Stimulated activated CD8-positive, alpha-beta memory T cell treated with anti-CD3 and anti-CD28 coated beads, Interleukin-4, amount 100 ng/mL, for 1 hour (primary cell): ENCODE measurements at places on chromosomes 2 and 18.

DNA sequence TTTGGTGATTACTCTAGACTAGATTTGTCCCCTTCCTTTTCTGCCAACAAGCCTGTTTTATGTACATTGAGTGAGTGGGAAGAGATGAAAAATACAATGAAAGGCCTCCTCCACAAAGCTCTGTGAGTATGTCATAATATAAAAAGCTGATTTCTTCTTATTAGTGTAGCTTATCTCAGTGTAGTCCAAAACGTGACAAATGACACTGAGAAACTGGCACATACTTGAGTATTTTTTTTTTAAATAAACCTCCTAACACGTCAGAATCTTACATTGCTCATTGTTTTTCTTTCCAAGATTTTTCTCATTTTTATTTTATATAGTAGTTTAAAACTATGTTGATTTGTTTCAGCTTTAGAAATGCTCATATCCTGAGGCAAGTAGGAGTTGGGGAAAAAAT, 17.9 kb upstream of the FIGN start:
- no peak for DNase-seq

DNA sequence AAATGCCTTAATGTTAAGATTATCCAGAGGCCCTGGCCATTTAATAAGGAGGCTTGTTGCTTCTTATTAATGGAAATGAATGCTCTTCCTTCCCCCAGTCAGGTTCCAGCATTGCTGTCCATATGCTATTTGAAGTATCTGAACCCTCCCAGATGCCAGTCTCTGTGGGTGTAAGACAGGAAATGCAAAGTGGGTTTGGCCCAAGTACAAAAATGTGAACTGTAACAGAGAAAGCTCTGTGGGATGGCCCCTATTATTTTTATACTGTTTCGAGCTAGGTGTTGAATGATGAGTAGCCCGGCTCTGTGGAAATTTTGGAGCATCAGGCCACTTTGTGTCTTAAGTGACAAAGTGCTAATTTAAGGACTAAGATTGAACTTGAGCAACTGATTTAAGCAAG, 141.0 kb downstream of the UXS1 start:
- DNase-seq, result no peak

DNA sequence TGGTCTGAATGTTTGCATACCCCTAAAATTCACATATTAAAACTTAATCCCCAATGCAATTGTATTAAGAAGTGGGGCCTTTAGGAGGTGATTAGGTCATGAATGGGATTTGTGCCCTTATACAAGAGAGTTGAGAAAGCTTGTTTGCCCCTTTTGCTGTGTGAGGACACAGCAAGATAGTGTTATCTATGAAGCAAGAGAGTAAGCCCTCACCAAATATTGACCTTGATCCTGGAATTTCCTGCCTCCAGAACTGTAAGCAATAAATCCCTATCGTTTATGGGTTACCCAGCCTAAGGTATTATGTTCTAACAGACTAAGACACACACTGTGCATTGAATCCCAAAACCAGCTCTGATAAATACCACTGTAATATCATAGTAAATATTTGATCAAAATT, 32.2 kb downstream of the NR4A2 start:
- no peak for DNase-seq

DNA sequence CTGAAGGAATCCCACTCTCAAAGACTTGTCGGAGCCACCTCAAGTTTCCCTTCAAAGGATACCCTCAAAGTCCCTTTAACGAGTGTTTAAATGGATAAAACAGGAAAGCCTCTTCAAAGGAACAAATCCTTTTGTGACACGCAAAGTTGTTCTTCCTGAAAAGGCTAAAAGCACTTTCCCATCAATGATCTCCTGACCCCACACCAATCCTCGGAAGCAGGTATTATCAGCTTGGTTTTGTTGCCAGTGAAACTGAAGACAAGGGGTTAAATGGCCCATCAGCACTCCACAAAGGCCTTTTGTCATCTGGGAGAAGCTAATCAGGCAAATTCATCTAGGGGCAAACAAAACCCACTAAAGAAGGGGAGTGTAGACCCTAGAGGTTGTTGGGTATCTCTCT, 418.0 kb upstream of the ID2 start:
- no peak for DNase-seq

- DNase-seq, result no peak
Measured at GRCh38 chr2:63786471-63786870, 55.2 kb upstream of the UGP2 start.

DNA sequence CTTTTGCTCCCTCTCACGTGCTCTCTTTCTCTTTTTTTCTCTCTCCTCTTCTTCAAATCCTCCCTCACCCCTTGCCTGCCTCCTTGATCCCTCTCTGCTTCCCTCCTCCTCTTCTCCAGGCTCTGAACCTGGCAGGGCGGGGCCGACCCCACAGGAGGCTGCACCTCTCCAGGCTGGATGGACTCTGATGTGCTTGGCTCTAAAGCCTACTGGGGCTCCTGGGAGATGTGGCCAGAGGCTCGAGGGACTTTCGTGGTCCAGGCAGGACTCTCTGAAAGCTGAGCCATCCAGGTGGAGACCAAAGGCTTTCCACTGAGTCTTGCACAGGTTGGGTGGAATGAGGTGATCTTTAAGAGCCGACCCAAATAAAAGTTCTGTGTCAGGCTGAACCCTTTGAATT, 25.4 kb downstream of the DYSF start:
- DNase-seq, result no peak

- DNase-seq, result no peak
Measured at GRCh38 chr18:72197591-72197990, 346.6 kb downstream of the CBLN2 start.

DNA sequence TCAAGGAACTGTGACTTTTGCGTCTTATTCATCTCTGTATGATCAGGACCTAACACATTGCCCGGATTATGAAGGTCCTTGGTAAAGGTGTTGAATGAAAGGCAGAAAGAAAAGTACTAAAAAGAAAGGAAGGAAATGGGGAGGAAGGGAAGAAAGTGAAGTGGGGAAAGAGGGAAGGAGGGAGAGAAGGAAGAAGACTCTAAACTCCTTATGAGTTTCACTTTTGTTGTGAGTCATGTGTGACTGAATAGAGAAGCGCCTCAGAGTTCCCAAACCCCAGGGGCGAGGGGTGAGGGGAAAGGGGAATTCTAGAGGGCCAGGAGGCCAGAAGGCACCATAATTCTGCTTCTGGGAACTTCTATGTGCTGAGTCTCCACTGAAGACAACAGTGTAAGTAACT, 30.9 kb upstream of the OSBPL6 start:
- no peak for DNase-seq

DNA sequence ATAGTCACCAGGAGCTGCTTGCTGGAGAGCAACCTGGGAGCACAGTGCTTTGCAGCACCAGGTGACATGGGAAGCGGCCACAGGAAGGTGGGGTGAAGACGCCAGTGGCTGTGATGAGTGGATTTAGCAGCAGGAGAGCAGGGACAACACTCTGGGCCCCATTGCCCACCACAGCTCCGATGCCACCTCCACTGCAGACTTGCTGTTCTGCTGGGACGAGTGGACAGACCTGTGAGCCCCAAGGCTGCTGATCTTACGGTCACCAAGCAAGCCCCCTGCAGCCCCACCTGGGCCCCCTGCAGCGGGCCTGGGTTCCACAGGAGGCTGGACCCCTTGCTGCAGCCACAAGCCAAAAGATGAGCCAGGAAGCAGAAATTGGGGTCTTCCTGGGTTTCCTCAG, 73.7 kb downstream of the CTIF start:
- DNase-seq, result no peak

DNA sequence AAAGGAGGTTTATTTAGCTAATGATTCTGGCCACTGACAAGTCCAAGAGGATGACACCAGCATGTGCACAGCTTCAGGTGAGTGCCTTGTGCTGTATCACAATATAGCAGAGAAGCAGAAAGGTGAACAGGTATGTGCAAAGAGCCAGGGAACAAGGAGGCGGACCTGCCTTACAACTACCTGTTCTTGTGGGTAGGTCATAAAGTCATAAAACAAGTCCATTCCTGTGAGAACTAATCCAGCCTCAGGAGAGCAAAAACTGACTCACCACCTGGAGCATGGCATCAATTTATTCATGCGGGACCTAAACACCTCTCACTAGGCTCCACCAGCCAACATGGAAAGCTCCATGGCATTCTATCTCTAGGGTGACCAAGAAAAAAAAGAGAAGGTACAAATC, 234.2 kb downstream of the ASXL3 start:
- DNase-seq, result no peak

DNA sequence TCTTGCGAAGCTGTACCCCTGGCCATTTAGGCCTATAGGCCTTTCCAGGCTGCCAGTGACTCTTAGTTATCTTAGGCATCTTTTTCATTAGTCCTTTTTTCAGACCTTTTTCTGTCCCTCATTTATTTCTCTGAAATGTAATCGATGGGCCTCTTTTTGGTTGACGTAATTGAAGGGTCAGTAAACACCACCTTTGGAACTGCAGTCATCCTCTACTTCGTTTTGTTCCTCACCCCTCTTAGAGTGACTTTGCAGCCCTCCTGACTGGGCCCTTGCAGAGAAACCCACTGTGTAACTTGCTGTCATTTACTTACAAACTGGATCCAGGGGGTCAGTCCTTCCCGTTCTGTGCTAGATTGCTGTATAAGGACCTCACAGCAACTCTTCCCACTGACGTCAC, 23.2 kb downstream of the CENPO start:
- no peak for DNase-seq

- DNase-seq, result no peak
Measured at GRCh38 chr2:38517284-38517683, 85.4 kb downstream of the HNRNPLL start.

DNA sequence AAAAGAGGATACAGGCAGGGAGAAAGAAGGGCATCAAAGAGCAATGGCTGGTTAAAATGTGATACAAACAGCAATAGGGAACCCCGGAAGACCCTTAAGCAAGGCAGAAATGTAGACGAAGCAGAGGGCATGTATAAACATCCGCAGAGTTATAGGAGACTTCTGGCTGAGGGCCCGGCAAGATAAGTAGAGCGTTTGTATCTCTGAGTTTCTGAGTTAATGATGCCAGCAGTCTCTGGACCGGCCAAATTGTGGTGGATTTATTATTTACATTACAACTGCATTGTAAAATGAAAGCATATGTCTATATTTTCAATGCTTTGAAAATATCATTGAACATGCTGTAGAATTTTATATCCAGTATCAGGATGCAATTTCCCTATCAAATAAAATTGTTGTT, 148.0 kb upstream of the KCTD1 start:
- no peak for DNase-seq

DNA sequence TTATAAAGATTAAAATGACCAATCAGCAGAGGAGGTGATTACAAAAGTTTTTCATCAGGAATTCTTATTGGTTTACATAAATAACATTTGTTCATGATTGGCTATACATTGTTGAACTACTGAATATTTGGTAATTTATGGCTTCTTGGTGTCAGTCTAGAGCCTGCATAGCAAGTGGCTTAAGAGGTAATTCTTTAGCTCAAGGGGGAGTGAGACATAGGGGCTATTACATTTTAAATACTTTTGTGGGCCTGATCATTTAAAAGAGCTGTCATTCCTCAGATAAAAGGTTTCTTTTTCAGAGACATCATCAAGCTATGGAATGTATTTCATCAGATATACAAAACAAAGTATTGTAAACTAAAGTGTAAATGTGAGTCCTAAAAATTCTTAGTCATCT, 373.8 kb downstream of the EPHA4 start:
- DNase-seq, result no peak

- DNase-seq, result no peak
Measured at GRCh38 chr2:170207901-170208300, 30.0 kb downstream of the MYO3B start.

DNA sequence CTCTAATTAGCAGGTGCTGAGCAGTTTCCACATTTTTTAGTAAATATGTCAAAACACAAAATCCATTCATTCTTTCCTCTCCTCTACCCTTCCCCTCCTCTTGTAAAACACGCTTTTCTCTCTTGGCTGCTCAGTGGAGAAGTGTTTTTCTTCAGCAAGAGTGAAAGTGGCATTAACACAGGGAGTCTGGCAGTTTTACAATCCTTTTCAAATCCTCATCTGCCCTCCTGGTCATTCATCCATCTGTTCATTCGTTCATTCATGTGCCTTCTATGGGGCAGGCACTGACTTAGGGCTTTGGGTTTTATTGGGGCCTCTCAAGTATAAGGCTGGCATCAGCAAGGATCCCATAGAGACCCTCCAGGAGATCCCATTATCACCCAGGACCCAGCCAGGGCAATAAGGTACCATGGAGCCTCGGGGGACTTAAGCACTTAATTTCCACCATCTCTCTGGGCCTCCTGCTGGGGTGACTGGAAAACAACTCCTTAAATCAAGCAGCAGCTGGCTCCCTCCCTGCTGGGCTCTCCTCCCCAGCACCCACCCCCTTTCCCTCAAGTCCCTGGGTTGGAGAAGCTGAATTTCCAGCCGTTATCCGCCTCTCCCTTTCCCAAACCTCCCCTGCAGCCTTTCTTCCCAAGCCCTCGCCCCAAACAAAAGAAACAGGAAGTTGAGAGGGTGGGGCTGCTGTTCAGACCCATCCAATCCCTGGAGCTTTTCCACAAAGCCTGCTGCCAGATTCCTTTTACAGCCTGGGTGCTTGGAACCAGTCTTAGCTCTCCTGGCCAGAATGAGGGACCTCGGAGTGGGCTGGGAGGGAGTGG, 32.6 kb downstream of the MARCHF4 start:
- DNase-seq, result no peak

GRCh38 chr18:79871481-79872091, 73.8 kb downstream of the KCNG2 start:
- no peak for DNase-seq

DNA sequence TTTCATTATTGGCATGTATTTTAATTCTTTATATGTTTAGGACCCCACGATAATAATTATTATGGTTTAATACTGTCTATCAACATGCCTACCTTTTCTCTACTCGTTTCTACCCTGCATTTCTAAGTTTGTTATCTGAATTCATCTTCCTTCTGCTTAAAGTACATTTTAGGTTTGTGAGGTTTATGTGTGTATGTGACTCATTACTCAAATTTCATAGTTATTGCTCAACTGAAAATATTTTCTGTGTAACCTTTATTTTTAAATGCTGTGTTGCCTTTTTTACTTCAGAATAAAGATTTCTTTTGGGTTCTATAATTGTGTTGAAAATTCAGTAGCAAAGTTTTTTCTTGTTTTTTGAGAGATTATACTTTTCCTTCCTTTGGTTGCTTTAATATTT, 933.9 kb upstream of the LRRTM1 start:
- no peak for DNase-seq

GRCh38 chr2:189454009-189454408, 12.7 kb downstream of the WDR75 start:
- DNase-seq, result no peak

GRCh38 chr2:96952016-96952750, 34.2 kb downstream of the FAM178B start:
- DNase-seq, result no peak

- no peak for DNase-seq
Measured at GRCh38 chr2:8589721-8590120, 92.1 kb upstream of the ID2 start.

GRCh38 chr18:939958-940357, 35.3 kb downstream of the ADCYAP1 start:
- no peak for DNase-seq

- no peak for DNase-seq
Measured at GRCh38 chr2:65486802-65487201, 54.4 kb upstream of the SPRED2 start.
